ENCODE measurements at places on chromosomes 2 and 18. TPM values are rescaled to one million over a fixed set of nuclear protein-coding genes. Genes with fewer than 3 reads are reported as not detected.

The RETSAT gene
- 31.2 TPM for total RNA-seq

The INPP5D gene
- 0.98 TPM for total RNA-seq

The LGALSL gene
- total RNA-seq: 11.0 TPM

The DAW1 gene
- not detected for total RNA-seq

The MCEE gene
- total RNA-seq: 8.0 TPM

The TMEM163 gene
- not detected for total RNA-seq

The LCT gene
- not detected for total RNA-seq

The SCN2A gene
- 18.5 TPM for total RNA-seq

The CPO gene
- not detected for total RNA-seq

The SELENOI gene
- 14.6 TPM for total RNA-seq

The ALK gene
- total RNA-seq: 0.27 TPM

The C2orf80 gene
- total RNA-seq: not detected

The TUBA3D gene
- total RNA-seq: not detected

The FSIP2 gene
- 1.6 TPM for total RNA-seq

The SERPINB12 gene
- not detected for total RNA-seq

The ARHGAP15 gene
- total RNA-seq: not detected

The ZNF514 gene
- total RNA-seq: 16.1 TPM

All from fibroblast of the aortic adventitia (primary cell).